ENCODE measurements at places on chromosomes 3 and 15.

GRCh38 chr15:93261845-93262244, 172.8 kb upstream of the RGMA start:
- no peak for DNase-seq

GRCh38 chr3:16916840-16917239, 32.1 kb downstream of the PLCL2 start:
- DNase-seq: no peak

GRCh38 chr15:79513940-79514339, 81.8 kb downstream of the MINAR1 start:
- DNase-seq: no peak

DNA sequence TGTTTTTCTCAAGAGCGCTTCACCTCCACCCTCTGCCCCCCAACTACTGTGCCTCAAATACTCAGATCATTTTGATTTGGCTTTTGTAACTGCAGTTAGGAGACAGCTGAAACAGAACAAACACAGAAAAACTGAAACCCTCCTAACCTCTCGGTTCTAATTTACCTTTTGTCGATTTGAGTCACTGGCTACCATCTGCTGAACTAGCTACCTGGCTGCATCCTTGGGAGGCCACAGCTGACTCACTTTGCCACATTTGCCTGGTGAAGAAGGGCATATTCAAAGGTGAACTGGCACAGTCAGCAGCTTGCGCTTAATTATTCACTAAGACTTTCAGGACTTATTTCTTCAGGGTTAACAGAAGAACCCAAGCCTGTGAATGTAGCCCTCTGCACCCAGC, 117.7 kb downstream of the FOXB1 start:
- peak; percentile 15 for DNase-seq

GRCh38 chr3:117547956-117548550, 838.5 kb downstream of the TUSC7 start:
- no peak for DNase-seq

Data from GM12878 (cell line).